ENCODE measurements at places on chromosomes 2 and 18. TPM values are rescaled to one million over a fixed set of nuclear protein-coding genes. Genes with fewer than 3 reads are reported as not detected.

GRCh38 chr2:113677330-113677729, 50.3 kb downstream of the RABL2A start:
- no peak for DNase-seq

DNA sequence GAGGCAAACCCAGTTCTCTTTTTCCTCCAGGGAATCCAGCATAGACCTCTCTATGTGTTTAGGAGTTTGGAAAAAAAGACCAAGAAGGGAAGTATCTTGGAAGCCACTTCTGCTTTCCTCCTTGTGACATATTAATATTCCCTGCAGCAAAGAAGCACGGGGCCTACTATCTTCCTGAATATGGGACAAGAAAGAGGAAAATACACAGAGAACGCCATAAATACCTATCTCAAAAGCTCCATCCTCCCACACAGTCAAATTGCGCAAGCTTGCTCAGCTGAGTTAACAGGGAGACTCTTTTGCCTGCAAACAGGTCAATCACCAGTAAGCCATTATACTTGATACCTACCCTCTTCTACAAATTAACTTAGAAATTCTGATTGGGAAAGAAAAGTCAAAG, 16.7 kb upstream of the RAPH1 start:
- DNase-seq = no peak

POTEF gene
- polyA plus RNA-seq = not detected

GRCh38 chr2:17830053-17831034, 14.1 kb downstream of the MSGN1 start:
- peak; percentile 45 for DNase-seq

BMP10 gene
- not detected for polyA plus RNA-seq

DNA sequence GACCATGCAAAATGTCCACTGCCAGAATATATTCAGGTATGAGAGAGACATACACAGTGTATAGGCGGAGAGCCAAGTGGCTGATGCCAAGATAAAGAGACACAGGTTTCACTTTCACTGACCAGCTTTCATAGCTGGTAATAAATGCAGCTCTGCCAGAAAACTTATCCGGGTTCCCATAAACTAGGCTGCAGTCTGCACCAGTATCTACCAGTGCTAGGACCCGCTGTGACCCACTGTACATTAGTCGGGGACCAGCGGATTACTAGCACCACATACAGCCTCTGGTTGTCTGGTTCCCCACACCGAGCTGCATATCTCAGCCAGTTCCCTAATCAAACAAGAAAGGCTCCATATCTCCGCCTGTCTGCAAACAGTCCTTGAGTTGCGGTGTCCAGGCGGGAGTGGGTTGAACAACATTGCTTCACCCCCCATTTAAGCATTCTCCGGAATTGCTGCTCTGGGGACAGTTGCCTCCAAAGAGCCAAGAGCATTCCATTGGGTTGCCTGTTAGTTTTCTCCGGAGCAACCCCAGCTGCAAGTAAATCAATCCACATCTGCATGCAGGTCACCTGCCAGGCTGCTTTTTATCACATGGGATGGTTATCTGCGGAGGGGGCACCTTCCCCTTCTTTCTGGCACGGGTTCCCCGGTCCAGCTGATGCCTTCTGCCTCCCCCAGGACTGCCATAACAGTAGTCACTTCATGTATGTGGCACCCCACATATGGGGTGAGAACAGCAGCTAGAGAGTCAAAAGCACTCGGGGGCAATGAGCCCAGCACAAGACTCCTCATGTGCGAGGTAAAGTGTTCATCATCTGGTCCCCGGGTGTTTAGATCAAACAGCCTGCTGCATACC, 18.0 kb upstream of the KLHL23 start:
- DNase-seq = peak; percentile 41

REG1B gene
- polyA plus RNA-seq = 1.7 TPM

DNA sequence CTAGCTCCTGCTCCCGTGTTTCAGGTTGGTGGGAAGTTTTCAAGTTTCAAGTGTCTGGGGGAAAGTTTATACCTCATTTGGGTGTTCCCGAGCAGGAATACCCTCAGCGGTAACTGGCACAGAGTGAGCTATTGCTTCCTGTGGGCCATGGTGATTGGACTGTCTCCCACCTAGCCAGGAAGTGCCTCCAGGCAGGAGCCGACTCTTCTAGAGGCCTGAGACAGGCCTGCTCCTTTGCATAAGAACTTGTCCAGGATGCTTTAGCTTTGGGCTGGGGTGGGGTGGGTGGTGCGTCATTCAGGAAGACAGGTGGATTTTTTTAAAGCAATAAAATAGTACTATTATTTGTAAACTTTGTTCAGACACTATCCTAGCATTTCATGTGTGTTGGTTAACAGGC, 23.5 kb upstream of the DNMT3A start:
- no peak for DNase-seq

Data from urinary bladder (tissue), 4 donors.